ENCODE measurements at places on chromosomes 6 and 20. TPM values are rescaled to one million over a fixed set of nuclear protein-coding genes. Genes with fewer than 3 reads are reported as not detected.

GRCh38 chr6:153096031-153096430 is 35.1 kb downstream of the RGS17 start:
- H3K4me3 ChIP-seq, result no peak overlapping the region
- no peak overlapping the region for H3K27ac ChIP-seq
- no peaks in the 10 kb centered on the region for H3K27me3 ChIP-seq
- H3K36me3 ChIP-seq, result no peaks in the 10 kb centered on the region

DNA sequence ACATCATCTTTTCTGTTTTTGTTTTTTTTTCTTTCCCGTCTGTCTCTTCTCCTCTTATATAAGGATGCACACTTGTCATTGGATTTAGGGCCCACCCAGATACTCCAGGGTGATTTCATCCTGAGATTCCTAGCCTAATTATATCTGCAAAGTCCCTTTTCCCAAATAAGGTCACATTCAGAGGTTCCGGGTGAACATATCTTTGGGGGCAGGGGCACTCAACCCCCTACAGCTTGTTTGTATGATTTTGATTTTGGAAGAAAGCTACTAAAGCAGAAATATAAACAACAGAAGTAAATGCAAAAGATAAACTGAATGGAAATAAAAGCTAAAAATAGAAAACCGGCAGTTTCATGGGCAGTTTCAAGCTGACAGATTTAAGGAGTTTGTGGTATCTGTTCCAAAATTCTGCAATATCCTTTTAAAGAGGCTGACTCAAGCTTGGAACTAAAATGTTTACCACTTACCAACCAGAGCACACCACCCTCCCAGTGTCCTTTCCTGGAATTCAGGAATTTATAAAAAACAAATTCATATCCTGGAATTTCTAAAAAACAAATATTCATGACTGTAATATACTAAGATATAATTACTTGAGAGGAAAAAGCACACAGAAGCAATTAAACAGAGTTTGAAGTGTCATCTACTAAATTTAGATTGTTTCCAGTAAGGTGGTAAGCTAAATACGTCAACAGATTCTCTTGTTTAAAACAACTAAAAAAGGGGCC is 100.0 kb upstream of the CARMIL1 start:
- H3K4me3 ChIP-seq, result no peak overlapping the region
- no peak for DNase-seq
- H3K27me3 ChIP-seq, result no peaks in the 10 kb centered on the region
- H3K36me3 ChIP-seq, result no peaks in the 10 kb centered on the region

- no peak for DNase-seq
- no peak overlapping the region for H3K27ac ChIP-seq
- H3K36me3 ChIP-seq, result no peaks in the 10 kb centered on the region
- H3K4me1 ChIP-seq, result no peaks in the 10 kb centered on the region
- H3K27me3 ChIP-seq, result no peaks in the 10 kb centered on the region
These were observed 1586.7 kb downstream of the HACE1 start for GRCh38 chr6:103273048-103273447.

DNA sequence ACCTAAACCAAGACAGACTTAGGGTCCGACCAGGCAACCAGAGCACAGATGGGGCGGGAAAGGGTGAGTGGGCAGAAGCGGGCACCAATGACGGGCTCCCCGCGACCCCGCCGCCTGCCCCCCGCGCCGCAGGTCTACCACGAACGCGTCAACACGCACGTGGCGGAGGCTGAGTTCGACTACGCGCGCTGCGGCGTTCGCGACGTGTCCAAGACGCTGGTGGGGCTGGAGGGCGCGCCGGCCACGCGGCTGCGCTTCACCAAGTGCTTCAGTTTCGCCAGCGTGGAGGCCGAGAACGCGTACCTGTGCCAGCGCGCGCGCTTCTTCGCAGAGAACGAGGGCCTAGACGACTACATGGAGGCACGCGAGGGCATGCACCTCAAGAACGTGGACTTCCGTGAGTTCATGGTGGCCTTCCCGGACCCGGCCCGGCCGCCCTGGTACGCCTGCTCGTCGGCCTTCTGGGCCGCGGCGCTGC is 5.1 kb downstream of the TMEM151B start:
- no peaks in the 10 kb centered on the region for H3K36me3 ChIP-seq
- DNase-seq, result no peak
- no peak overlapping the region for H3K4me3 ChIP-seq

- H3K4me3 ChIP-seq, result no peak overlapping the region
- no peaks in the 10 kb centered on the region for H3K4me1 ChIP-seq
- no peaks in the 10 kb centered on the region for H3K36me3 ChIP-seq
- no peak overlapping the region for H3K27ac ChIP-seq
- no peaks in the 10 kb centered on the region for H3K27me3 ChIP-seq
These were observed 29.4 kb downstream of the PFDN4 start for GRCh38 chr20:54237116-54237943.

DNA sequence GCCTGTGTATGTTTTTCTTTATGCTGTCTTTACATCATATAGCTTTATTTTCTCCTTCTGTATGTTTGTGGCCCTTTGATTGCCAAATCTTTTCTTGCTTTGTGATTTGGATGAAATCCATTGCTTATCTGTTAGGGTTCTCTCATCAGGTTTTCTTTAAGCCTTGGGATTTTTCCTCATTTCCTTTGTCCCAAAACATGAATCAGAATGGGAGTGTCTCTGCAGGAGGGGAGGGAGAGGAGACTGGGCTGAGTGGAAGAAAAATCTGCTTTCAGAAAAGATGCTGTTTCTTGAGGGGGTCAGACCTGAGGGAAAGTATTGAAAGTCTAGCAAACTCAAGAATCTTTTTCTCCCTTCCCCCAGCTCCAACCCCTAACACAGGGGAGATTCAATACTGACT is 758.0 kb upstream of the MMS22L start:
- DNase-seq, result no peak
- H3K36me3 ChIP-seq, result no peaks in the 10 kb centered on the region
- no peaks in the 10 kb centered on the region for H3K27me3 ChIP-seq
- no peaks in the 10 kb centered on the region for H3K4me1 ChIP-seq
- no peak overlapping the region for H3K4me3 ChIP-seq
- H3K27ac ChIP-seq, result no peak overlapping the region

DNA sequence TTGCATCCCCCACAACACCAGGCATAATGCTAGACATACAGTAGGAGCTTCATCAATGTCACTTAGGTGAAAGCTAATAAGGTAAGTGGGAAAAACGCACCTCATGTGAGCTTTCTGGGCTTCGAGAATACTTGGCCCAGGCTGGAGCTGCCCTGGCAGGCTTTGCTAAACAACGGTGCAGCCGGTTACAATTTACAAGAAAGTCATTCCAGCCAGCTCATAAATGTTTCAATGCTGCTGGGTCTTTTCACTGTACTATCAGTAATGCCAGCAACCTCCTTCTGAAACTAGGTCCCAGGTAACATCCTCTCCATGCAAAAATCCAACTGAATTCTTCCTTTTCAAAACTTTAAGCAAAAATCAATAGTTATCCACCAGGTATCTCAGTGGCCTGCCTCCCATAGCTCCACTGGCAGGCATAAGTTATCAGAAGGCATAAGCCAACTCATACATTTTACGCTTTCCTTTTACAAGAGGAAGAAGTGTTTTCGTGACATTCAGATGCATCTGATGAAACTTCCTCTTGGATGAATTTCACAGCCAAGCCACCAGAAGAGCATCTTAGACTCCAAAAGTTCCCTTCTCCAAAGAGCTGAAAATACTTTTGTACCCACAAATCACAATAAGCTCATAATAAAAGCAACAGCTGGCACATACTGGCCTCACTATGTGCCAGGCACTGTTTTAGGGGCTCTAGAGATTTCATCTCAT is 56.3 kb downstream of the RTN4IP1 start:
- H3K36me3 ChIP-seq, result no peaks in the 10 kb centered on the region
- no peak for DNase-seq
- no peaks in the 10 kb centered on the region for H3K4me1 ChIP-seq
- H3K27ac ChIP-seq, result no peak overlapping the region

Gene PROKR2
- total RNA-seq, result not detected

Gene CEP162
- 16.5 TPM for total RNA-seq

Gene PCMTD2
- 73.7 TPM for total RNA-seq

Data from uterus (tissue), 4 donors.